ENCODE measurements at places on chromosomes 11 and 22. TPM values are rescaled to one million over a fixed set of nuclear protein-coding genes. Genes with fewer than 3 reads are reported as not detected.
A peak's percentile ranks its signal among the peaks of the same experiment; 100 is the strongest.

GRCh38 chr11:128905345-128906184, 14.4 kb downstream of the KCNJ5 start:
- peak overlapping the region; percentile 51 for H3K4me3 ChIP-seq
- peaks cover 48% of the 10 kb centered on the region for H3K4me1 ChIP-seq
- peak; percentile 59 for DNase-seq
- H3K36me3 ChIP-seq, result no peaks in the 10 kb centered on the region
- peaks cover 38% of the 10 kb centered on the region for H3K27me3 ChIP-seq

DNA sequence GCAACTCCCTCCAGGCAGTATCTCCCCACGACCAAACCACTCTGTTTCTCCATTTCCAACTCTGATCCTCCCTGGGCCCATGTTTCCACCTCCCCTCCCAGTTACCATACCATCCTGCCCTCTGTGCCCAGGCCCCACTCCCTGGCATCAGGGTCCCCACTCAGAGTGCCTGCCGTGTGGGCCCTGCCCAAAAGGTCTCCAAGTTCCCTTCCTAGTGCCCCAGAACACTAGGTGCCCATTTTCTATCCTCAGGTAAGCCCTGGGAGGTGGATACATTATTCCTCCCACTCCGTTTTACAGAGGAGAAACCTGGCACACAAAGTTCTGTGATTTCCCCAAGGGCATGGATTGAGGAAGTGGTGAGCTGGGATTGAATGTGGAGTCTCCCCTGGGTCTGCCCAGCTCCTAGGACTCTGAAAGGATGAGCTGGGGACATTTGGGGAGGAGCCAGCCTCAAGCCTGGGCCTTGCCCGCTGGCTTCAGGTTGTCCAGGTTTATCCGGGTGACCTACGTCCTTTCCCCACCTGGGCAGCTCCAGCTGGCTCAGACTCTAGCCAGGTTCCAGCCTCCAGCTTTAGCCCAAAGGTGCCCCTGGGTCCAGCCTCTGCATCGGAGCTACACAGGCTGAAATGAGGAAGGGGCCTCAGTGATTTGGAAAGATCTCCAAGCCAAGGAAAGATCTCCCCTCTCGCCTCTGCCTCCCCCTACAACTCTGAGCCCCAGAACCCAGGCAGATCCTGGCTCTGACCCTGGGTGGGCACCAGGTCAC, 2.2 kb upstream of the GSTT4 start:
- no peaks in the 10 kb centered on the region for H3K36me3 ChIP-seq
- H3K4me3 ChIP-seq, result no peak overlapping the region
- no peak overlapping the region for H3K27ac ChIP-seq
- H3K4me1 ChIP-seq, result peaks cover 10% of the 10 kb centered on the region

GRIA4 gene
- 12.9 TPM for total RNA-seq

PRAME gene
- total RNA-seq, result not detected

GRCh38 chr11:9790703-9791102, 126.8 kb downstream of the SWAP70 start:
- H3K4me3 ChIP-seq, result no peak overlapping the region
- H3K36me3 ChIP-seq, result peaks cover 32% of the 10 kb centered on the region
- no peaks in the 10 kb centered on the region for H3K27me3 ChIP-seq
- H3K27ac ChIP-seq, result no peak overlapping the region
- peak; percentile 35 for DNase-seq

DNA sequence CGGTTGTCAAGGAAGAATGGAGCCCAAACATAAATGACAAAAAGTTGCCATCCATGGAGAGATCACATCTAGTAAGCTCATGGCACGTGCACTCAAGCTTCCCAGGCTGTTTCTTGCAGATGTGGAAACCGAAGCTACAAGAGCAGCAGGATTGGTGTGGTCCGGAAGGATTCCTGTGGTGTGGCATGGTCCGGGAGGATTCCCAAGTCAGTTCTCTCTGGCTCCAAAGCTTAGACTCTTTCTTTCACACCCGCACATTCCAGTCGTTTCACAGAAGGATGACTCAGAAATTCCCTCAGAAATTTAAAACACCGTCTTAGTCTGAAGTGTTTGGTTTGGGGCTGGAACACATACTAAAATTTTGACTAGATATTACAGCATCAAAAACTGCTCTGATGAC, 78.0 kb upstream of the DRD2 start:
- H3K4me1 ChIP-seq, result no peaks in the 10 kb centered on the region
- DNase-seq, result peak; percentile 40
- no peaks in the 10 kb centered on the region for H3K36me3 ChIP-seq
- H3K27ac ChIP-seq, result no peak overlapping the region
- H3K27me3 ChIP-seq, result no peaks in the 10 kb centered on the region

DNA sequence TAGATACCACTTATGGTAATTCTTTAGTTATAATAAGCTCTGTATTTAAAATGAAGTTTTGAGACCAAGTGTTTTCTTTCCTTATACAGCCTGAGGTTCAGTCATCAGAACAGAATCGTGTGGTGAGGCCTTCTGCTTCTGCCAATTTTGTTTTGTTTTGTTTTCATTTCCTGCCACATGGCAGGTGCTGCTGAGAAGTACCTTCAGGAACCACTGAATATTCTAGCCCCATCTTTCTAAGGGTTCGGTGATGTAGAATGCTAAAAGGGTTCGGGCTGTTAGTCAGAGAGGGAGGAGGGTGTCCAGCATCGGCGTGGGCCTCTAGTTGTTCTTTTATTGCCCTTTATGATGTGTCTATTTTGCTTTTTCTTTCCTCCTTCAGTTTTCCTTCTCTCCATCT, 25.8 kb downstream of the TNRC6B start:
- no peak overlapping the region for H3K4me3 ChIP-seq
- peaks cover 20% of the 10 kb centered on the region for H3K4me1 ChIP-seq
- H3K27me3 ChIP-seq, result no peaks in the 10 kb centered on the region
- DNase-seq, result no peak

HORMAD2 gene
- not detected for total RNA-seq

DNA sequence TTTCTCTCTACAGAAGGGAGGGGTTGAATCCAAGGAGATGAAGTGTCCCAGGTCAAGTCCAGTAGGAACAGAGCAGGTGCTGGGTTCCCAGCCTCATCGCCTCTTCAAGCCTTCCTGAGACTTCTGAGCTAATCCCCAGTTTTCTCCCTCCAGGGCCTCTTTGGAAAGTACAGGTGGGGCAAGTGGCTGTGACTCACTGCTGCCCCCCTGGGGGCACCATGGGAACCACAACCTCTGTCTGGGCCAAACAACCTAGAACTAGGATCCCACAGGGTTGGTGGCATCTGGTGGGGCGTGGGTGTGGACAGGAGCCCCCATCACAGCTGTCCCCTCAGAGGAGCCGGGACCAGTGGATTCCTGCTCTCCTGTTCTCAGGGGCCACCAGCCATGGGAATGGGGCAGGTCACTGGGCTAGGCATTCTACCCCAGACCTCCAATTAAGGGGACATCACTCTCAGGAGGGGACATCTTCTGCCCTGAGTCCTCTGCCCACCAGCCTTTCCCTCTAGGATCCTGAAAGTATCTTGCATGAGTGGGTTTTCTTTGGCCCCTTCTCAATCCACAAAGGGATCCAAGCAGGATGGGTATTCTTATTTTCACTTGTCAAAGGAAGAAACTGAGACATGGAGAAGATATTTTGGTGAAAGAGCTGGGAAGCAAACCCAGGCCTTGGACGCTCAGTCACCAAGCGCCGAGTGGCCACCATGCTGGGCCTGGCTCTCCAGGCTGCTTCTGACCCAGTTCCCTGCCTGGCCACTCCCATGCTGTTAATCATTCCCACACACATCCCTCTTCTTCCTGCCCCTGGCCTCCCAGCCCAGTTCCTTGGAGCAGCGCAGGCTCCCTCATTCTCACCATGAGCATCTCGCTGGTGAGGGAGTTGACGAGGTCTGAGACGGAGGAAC, 23.8 kb downstream of the LRRC10B start:
- H3K36me3 ChIP-seq, result no peaks in the 10 kb centered on the region
- no peak overlapping the region for H3K27ac ChIP-seq
- no peak for DNase-seq
- no peak overlapping the region for H3K4me3 ChIP-seq

DNA sequence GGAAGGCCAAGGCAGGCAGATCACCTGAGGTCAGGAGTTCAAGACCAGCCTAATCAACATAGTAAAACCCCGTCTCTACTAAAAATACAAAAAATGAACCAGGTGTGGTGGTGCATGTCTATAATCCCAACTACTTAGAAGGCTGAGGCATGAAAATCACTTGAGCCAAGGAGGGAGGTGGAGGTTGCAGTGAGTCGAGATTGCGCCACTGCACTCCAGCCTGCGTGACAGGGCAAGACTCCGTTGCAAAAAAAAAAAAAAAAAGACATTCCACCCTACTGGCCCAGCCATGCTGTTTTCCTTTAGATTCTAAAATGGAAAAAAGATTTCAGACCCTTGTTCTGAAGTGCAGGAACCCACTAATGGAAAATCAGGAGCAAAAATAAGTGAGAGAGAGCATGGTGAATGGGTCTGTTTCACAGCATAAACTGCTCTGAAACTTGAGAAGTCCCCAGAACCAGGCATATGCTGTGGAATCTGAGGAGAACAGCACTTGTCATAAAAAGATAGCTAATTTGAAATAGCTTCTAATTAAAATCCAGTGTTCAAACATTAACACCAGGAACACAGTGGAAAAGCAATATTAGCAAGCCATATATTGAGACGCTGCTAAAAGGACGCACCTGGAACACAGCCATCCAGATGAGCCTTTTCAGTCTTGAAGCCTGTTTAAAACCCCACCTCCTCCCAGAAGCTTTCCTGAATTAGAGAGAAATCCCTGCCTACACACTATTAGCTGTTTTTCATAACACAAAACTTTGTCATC, 66.3 kb upstream of the CHRM4 start:
- no peak overlapping the region for H3K4me3 ChIP-seq
- no peaks in the 10 kb centered on the region for H3K36me3 ChIP-seq
- no peak for DNase-seq
- H3K4me1 ChIP-seq, result no peaks in the 10 kb centered on the region
- no peaks in the 10 kb centered on the region for H3K27me3 ChIP-seq
- no peak overlapping the region for H3K27ac ChIP-seq

DNA sequence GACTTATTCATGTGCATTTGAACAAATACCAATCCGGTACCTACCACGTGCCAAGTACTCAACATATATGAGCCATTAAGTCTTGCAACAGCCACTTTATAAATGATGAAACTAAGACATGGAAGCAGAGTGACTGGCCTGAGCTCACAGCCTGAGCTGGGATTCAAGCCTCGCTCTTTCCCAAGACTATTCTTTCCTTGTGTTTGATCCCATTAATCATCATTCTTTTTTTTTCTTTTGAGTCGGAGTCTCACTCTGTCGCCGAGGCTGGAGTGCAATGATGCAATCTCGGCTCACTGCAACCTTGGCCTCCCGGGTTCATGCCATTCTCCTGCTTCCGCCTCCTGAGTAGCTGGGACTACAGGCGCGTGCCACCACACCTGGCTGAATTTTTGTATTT, 119.3 kb downstream of the ABTB2 start:
- H3K27me3 ChIP-seq, result no peaks in the 10 kb centered on the region
- H3K36me3 ChIP-seq, result no peaks in the 10 kb centered on the region
- H3K4me3 ChIP-seq, result no peak overlapping the region
- no peak overlapping the region for H3K27ac ChIP-seq

DNA sequence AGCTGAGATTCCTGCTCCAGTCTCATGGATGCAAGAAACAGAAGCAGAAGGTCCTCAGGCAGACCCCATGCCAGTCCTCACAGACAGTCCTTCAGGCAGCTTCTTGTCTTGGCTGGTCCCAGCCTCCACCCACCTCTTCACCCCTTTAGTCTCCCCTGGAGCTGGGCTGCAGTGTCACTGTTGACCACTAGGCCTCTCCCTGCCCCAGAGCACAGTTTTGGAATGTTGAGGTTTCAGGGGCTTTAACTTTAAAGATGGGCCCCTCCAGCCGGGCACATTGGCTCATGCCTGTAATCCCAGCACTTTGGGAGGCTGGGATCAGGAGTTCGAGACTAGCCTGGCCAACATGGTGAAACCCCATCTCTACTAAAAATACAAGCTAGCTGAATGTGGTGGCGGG, 39.5 kb upstream of the GCAT start:
- DNase-seq, result no peak
- H3K27ac ChIP-seq, result no peak overlapping the region
- H3K36me3 ChIP-seq, result peaks cover 67% of the 10 kb centered on the region
- H3K4me1 ChIP-seq, result peaks cover 4% of the 10 kb centered on the region
- no peak overlapping the region for H3K4me3 ChIP-seq
- no peaks in the 10 kb centered on the region for H3K27me3 ChIP-seq

DNA sequence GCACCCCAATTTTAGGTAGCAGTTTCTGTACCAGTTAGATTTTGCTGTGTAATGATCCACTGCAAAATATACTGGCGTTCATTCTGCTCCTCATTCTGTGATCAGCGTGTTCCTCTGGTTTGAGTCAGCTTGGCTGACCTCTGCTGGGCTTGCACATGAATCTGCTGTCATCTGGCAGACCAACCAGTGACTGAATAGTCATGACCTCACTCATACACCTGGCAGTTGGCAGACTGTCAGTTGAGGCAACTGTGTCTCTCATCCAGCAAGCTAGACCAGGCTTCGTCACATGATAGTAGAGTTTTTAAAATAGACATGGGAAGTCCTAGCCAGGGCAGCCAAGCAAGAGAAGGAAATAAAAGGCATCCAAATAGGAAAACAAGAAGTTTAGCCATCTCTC, 316.3 kb upstream of the LARGE1 start:
- no peaks in the 10 kb centered on the region for H3K4me1 ChIP-seq
- no peaks in the 10 kb centered on the region for H3K27me3 ChIP-seq
- no peak overlapping the region for H3K4me3 ChIP-seq
- no peaks in the 10 kb centered on the region for H3K36me3 ChIP-seq
- H3K27ac ChIP-seq, result no peak overlapping the region
- peak; percentile 54 for DNase-seq

GRCh38 chr11:13923716-13924650, 38.5 kb upstream of the SPON1 start:
- DNase-seq, result no peak
- H3K4me1 ChIP-seq, result no peaks in the 10 kb centered on the region
- H3K36me3 ChIP-seq, result no peaks in the 10 kb centered on the region

GRCh38 chr11:93000511-93001476, 31.3 kb downstream of the MTNR1B start:
- H3K36me3 ChIP-seq, result no peaks in the 10 kb centered on the region
- H3K27me3 ChIP-seq, result no peaks in the 10 kb centered on the region
- no peak overlapping the region for H3K27ac ChIP-seq
- no peak overlapping the region for H3K4me3 ChIP-seq

DNA sequence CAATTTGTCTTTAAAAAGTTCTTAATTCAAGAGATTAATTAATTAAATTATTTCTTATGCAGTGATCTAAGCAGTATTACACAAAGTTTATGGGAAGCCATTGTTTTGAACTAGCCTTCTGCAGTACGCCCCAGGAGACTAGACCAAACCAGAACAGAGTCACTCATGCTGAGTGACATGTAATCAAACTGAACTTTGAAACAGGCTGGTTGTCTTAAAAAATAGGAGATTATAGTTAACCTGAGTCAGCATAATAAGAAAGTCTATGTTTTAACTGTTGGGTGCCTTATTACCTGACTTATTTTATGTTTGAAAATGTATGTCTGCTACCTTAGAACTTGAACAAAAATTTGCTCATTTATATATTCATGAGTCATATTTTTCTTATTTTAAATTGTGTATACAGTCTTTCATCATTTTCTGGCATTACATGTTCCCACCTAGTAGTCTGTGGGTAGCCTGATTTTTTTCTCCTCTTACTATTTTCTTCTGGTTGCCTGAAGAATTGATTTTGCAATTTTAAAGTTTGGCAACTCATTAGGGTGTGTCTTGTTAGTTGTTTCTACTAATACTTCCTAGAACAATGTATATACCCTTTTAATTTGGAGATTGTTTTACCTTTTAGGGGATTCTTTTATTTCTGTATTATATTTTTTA, 161.4 kb downstream of the AASDHPPT start:
- H3K4me1 ChIP-seq, result no peaks in the 10 kb centered on the region
- H3K27ac ChIP-seq, result no peak overlapping the region
- DNase-seq, result no peak
- H3K27me3 ChIP-seq, result no peaks in the 10 kb centered on the region
- H3K36me3 ChIP-seq, result no peaks in the 10 kb centered on the region
- no peak overlapping the region for H3K4me3 ChIP-seq

All from muscle of leg (tissue), 16 donors.